ENCODE measurements at places on chromosomes 6 and 20. TPM values are rescaled to one million over a fixed set of nuclear protein-coding genes. Genes with fewer than 3 reads are reported as not detected.

The MOG gene
- total RNA-seq: not detected

GRCh38 chr6:102216232-102216631 is 822.7 kb downstream of the GRIK2 start:
- H3K4me1 ChIP-seq: no peaks in the 10 kb centered on the region
- H3K27ac ChIP-seq: no peak overlapping the region
- DNase-seq: no peak
- H3K4me3 ChIP-seq: no peak overlapping the region

The PKHD1 gene
- 0.06 TPM for total RNA-seq

The HLA-DRB1 gene
- 157 TPM for total RNA-seq

The SMAP1 gene
- total RNA-seq: 24.7 TPM

DNA sequence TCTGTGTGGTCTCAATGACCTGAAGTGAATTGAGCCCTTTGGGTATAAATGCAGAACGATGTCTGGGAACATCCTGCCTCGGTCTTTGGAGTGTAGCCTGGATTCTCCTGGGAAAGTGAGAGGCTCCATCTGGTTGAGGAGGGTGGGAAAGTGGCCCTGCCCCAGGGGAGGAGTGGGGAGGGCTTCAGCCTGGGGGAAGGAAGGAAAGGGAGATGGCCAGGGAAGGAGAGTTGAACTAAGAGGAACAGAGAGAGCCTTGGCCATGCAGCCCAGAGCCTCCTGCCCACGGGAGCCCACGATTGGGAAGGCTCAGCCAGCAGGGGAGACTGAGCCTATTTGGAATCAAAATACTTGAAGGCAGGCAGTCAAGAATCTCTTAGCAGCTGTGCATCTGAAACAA is 2.3 kb upstream of the EPB41L1 start:
- no peaks in the 10 kb centered on the region for H3K27me3 ChIP-seq
- H3K4me3 ChIP-seq: no peak overlapping the region
- DNase-seq: no peak

DNA sequence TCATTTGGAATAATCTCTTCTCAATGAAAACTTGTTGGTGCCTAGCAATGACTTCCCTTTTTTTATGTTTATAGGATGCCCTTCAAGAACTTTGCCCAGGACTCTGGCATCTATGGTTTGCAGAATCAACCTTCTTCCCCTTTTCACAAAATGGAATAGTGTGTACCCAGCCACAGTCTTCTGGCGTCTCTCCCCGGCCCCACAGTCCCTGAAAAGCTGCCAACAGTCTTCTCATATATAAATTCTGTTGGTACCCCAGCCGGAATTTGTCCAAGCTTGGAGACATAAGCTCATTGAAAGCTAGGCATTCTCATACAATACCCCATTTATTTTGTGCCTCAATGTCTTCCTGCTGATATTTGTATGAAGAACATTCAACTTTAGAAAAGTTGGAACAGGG is 26.4 kb upstream of the MCM3 start:
- H3K36me3 ChIP-seq: no peaks in the 10 kb centered on the region
- H3K4me3 ChIP-seq: no peak overlapping the region

GRCh38 chr6:22883061-22883717 is 313.8 kb downstream of the HDGFL1 start:
- H3K27me3 ChIP-seq: no peaks in the 10 kb centered on the region
- H3K4me3 ChIP-seq: no peak overlapping the region
- no peaks in the 10 kb centered on the region for H3K36me3 ChIP-seq
- peak overlapping the region; percentile 25 for H3K27ac ChIP-seq
- DNase-seq: no peak
- peaks cover 1% of the 10 kb centered on the region for H3K4me1 ChIP-seq

DNA sequence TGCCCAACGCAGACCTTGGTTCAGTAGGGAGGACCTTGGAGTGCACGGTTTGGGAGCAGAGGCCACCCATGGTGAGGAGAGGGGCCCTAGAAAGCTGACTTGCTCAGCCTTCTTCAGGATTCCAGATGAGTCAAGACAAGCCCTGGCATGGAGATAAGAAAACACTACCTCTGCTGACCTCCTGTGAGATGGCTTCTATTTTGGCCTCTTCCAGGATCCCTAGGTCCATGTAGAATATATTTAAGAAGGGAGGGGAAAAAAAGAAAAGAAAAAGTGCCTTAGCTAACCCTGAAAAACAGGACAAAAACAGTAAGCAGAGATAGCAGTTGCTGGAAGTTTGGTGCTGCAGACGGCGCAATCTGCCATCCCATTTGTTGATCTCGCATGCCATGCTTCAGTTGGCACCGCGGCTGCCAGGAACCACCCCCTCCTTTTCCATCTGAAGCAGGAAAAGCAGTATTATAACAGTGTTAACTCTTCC is 100.0 kb downstream of the ARMC2 start:
- H3K27ac ChIP-seq: peak overlapping the region; percentile 67
- peaks cover 11% of the 10 kb centered on the region for H3K4me1 ChIP-seq
- H3K4me3 ChIP-seq: no peak overlapping the region
- no peaks in the 10 kb centered on the region for H3K36me3 ChIP-seq
- H3K27me3 ChIP-seq: no peaks in the 10 kb centered on the region

The MYCT1 gene
- 11.9 TPM for total RNA-seq

The LRRC73 gene
- total RNA-seq: 0.39 TPM

The GATA5 gene
- 0.16 TPM for total RNA-seq

- H3K36me3 ChIP-seq: no peaks in the 10 kb centered on the region
- H3K27me3 ChIP-seq: no peaks in the 10 kb centered on the region
- H3K4me3 ChIP-seq: peak overlapping the region; percentile 43
- DNase-seq: no peak
- H3K4me1 ChIP-seq: no peaks in the 10 kb centered on the region
- no peak overlapping the region for H3K27ac ChIP-seq
Observed at GRCh38 chr20:44959082-44959637, 1.0 kb downstream of the TOMM34 start.

GRCh38 chr20:37071481-37071911 is 24.3 kb downstream of the RBL1 start:
- H3K4me1 ChIP-seq: no peaks in the 10 kb centered on the region
- H3K4me3 ChIP-seq: no peak overlapping the region
- H3K36me3 ChIP-seq: no peaks in the 10 kb centered on the region
- no peak for DNase-seq
- no peak overlapping the region for H3K27ac ChIP-seq

The HMGCLL1 gene
- total RNA-seq: 1.5 TPM

- no peak overlapping the region for H3K4me3 ChIP-seq
- no peaks in the 10 kb centered on the region for H3K4me1 ChIP-seq
- DNase-seq: no peak
- H3K27ac ChIP-seq: no peak overlapping the region
Observed at GRCh38 chr20:944774-945410, 28.8 kb upstream of the ANGPT4 start.

DNA sequence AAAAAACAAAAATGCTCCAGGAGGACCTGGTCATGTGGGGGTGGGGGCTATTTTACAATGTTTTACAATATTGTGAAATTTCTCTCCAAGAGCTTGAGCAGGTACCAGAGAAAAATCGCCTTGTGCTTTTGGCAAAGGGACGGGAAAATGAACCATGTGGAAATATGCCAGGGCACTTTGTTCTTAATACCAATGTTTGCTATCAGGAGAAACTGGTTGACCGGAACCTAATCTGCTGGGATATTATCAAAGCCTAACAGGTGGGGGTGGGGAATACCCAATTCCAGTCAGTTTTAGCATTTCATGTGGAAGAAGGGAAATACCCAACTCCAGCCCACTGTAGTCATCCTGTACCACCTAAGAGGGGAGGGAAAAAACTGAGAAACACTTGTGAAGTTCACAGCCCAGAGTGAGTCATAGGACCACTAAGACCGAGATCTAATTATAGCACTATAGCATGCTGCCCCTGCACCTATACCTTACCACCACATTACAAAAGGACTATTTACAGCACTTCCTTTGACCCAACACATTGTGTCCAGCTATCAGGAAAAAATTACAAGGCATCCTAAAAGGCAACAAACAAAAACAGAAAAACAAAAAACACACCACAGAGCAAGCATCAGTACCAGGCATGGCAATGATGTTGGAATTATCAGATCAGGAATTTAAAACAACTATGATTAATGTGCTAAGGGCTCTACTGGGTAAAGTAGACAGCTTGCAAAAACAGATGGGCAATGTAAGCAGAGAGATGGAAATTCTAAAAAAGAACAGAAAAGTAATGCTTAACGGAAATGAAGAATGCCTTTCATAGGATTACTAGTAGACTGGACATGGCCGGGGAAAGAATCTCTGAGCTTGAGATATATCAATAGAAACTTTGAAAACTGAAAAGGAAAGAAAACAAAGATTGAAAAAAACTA is 84.1 kb upstream of the POPDC3 start:
- H3K4me3 ChIP-seq: no peak overlapping the region
- H3K4me1 ChIP-seq: no peaks in the 10 kb centered on the region
- H3K36me3 ChIP-seq: no peaks in the 10 kb centered on the region
- no peak overlapping the region for H3K27ac ChIP-seq
- no peak for DNase-seq

DNA sequence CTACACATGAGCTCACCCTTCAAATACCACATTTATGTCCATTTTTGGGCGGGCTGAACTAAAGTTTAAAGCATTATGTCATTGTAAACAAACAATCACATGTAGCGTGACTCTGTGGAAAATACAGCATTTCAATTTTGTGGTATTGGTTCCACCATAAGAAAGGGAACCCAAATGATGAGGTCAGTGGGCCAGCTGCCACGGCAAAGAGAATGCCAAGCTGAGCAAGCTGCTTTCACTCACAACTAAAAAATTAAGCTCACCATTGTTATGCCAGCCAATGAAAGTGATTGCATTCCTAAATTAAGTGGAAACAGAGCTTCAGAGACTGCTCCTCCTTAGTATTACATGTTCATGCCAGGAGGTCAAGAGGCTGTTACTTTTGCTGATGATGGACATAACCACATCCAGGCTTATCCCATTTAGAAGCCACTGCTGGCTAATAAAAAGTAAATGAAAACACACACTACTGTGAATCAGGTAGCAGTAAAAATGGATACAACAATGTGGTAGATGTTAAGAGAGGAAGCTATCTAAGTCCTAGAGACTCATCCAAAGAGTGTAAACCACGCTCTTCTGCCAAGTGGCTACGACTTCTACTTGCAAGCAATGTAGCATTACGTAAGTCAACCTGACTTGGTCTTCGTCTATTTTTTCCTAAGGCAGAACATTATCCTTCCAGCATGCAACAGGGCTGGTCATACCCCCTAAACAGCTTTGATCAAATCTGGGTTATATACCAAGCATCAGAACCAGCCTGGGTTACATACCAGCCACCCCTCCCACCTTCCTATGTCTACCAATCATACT is 164.8 kb downstream of the BACH2 start:
- no peaks in the 10 kb centered on the region for H3K27me3 ChIP-seq
- peaks cover under 1% of the 10 kb centered on the region for H3K4me1 ChIP-seq
- no peaks in the 10 kb centered on the region for H3K36me3 ChIP-seq
- DNase-seq: peak; percentile 80
- no peak overlapping the region for H3K4me3 ChIP-seq
